ENCODE measurements at places on chromosomes 7 and 10.

GRCh38 chr10:11003679-11004078 is 14.0 kb upstream of the CELF2 start:
- no peak for ATAC-seq

- peak; percentile 69 for ATAC-seq
These were observed 176.5 kb upstream of the ADO start for GRCh38 chr10:62627983-62628382.

DNA sequence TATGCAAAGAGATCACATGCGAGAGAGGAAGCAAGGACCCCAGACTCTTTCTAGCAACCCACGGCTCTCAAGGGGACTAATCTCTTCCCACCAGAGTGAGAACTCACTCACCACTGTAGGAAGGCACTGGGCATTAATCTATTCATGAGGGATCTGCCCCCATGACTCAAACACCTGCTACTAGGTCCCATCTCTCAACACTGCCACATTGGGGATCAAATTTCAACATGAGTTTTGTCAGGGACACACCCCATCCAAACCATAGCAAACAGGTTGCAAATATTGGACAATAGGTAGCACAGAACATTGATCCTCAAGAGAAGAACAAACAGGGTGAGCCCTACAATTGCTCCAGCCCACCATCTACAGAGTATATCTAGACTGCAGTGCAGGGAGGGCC is 740.6 kb downstream of the LRMDA start:
- ATAC-seq: no peak

DNA sequence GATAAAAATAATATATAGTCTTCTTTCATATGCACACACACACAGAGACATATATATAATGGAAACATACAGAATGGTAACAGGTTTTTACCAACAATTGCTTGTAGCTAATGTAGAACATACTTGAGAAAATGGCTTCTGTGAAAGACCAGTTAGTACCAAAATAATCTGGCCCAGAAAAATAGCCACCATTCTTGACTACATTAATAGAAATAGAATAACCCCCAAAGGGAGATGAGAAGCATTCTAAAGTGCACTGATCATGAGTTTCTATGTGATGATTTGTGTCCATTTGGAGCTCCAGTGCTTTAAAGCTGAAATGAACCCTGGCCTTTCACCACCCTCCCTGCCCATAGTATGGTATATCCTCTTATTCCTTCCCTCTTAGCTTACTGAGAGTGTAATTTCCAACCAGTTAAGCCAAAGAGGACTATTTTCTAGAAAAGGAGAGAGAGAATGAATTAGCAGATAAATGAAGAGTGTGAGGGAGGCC is 22.9 kb upstream of the IFIT2 start:
- no peak for ATAC-seq

GRCh38 chr10:114749014-114749413 is 72.6 kb upstream of the FHIP2A start:
- no peak for ATAC-seq

DNA sequence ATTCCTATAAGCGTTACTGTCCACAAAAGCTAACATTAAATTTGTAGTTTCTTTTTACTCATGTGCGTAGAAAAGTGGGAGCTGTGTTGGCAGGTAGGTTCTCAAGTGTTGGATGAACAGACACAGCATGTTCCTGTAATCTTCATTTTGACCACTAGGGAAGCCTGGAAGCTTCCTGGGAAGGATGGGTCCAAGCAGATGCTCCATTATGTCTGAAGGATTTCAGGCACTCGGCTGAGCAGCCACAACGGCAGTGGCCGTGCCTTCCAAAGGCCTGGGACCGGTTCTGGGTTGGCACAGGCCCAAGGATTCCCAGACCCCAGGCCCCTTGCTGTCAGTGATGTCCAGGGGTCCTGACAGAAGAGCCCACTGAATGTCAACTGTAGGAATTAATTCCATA is 386.3 kb downstream of the TNS3 start:
- ATAC-seq: no peak

DNA sequence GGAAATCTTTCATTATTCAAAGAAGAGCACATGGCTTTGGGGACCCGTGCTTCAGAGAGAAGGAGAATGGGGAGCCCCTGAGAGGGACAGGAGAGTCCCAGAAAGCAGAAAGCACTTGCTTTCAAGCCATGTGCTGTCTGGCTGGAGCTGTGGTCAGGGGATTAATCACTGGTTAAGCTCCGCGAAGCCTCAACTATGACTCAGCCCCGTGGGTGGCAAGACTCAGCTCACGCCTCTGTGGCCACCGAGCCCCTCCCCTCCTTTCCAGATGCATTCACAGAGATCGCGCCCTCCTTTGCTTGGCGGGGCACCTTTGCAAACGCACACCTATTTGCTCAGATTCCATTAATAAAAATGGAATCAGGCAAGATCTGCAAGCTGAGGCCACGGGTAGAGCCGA is 202.9 kb upstream of the TCERG1L start:
- no peak for ATAC-seq

GRCh38 chr10:44258019-44258418 is 126.9 kb downstream of the CXCL12 start:
- no peak for ATAC-seq

DNA sequence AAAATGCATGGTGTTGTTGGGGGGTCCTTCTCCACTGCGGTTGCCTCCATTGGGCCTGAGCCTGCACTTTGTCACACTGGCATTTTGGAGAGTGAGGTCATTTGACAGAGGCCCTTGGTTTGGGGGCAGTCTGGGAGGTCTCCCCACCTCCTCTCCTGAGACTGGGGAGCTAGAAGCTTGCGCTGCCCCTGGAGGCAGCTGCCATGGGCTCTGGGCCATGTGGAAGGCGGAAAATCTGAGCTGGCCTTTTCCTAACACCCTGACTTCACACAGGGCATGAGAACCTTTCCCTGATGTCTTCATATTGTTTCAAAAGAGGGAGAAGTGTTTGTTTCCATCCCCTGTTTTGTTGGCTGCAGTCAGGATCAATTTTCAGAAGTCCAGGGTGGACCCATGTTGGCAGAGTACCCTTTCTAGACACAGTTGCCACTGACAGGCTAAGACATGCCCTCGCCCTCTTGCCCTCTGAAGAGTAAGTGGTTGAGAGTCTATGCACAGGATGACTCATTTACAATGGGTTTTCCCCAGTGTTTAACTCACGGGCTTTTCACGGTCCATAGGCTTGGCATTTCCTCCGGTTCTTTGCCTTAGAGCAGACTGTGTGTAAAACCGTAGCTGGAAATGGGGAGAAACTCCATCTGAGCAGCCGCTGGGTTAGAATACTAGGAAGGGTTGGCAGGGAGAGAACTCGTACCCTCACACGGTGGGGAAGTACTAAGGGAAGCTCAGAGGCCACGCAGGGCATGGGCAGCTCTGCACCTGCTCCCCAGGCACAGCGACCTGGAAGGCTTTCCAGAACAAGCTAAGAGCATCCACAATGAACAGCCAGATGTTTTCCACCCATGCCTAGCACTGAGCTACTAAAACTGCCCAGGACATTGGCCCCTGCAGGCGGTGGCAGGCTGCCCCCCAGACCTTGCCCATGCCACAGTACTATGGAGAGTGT is 655.0 kb downstream of the SDK1 start:
- peak; percentile 62 for ATAC-seq

GRCh38 chr7:105581066-105581811 is at the start of gene EFCAB10:
Gene EFCAB10, minus strand, starts transcription at chr7:105581493. Its CDS starts 30 bp downstream, at chr7:105581463.
- peak; percentile 100 for ATAC-seq

DNA sequence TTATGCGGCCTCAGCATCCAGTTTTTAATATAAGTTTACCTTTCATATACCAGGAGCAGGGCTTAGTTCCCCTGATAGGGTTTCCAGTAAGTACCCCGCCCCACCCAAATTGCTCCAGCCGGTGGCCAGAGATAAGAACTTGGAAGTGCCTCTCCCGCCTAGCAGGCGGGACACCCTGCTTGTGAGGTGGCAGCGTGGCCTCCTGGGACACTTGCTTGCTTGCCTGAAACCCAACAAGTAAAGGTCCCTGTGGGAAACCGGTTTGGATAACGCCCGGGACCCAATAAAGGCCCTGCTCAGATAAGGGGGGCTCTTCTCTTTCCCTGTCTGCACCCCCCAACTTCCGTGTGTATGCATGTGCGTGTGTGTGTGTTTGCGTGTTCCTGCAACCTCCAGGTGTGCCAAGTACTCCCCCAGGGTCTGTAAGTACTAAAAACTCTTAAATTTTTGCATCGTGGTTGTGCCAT is 154.3 kb downstream of the ARHGAP21 start:
- no peak for ATAC-seq

GRCh38 chr7:141612861-141613260 is 61.7 kb downstream of the AGK start:
- ATAC-seq: no peak

- no peak for ATAC-seq
These were observed 202.9 kb upstream of the PLXNA4 start for GRCh38 chr7:132779164-132779563.

- no peak for ATAC-seq
These were observed 107.2 kb upstream of the INHBA start for GRCh38 chr7:41809940-41810576.

All from motor neuron (in vitro differentiated cells).